ENCODE measurements at places on chromosomes 3 and 15.

GRCh38 chr3:137761563-137762503 lies 2.3 kb upstream of the SOX14 start:
- DNase-seq, result no peak

GRCh38 chr15:81301815-81302399 lies 22.0 kb downstream of the STARD5 start:
- DNase-seq, result no peak

- DNase-seq, result no peak
These were observed 12.3 kb upstream of the SPATA12 start for GRCh38 chr3:57048052-57048671.

- no peak for DNase-seq
These were observed 6.8 kb downstream of the CDAN1 start for GRCh38 chr15:42730135-42730534.

DNA sequence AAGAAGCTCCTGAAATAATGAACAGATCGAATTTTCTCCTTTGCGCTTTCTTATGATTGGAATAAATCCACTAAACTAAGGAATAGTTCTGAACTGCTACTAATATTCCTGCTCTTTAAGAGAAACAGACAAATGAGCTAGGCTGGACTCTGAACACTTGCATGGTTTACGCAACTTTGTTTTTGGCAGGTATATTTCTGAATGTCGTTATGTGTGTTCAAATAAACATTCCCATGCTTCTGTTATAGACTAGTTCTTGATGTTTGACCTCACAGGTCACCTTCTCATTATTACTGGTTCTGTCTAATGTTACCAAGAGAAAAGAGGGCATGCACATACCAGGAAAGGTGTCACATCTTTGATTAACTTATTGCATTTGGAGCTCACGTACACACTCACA lies 418.2 kb downstream of the EPHB1 start:
- DNase-seq, result no peak

GRCh38 chr3:52792413-52792812 lies 2.2 kb upstream of the ITIH3 start:
- no peak for DNase-seq

DNA sequence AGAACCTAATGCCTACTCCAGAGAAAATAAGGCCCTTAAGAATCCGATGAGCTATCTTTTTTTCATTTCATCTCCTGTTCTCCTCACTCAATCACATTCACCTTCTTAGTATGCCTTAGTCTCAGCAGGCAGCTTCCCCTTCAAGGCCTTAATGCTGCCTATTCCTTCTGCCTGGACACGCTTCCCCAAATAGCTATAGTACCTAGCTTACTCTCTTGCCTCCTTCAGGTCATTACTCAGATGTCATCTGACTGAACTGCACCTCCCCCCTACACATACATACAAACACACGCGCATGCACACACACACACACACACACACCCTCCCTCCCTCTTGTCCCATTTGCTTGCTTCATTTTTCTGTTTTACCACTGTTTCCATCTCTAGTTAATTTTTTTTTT lies 191.5 kb upstream of the MLF1 start:
- DNase-seq, result no peak

DNA sequence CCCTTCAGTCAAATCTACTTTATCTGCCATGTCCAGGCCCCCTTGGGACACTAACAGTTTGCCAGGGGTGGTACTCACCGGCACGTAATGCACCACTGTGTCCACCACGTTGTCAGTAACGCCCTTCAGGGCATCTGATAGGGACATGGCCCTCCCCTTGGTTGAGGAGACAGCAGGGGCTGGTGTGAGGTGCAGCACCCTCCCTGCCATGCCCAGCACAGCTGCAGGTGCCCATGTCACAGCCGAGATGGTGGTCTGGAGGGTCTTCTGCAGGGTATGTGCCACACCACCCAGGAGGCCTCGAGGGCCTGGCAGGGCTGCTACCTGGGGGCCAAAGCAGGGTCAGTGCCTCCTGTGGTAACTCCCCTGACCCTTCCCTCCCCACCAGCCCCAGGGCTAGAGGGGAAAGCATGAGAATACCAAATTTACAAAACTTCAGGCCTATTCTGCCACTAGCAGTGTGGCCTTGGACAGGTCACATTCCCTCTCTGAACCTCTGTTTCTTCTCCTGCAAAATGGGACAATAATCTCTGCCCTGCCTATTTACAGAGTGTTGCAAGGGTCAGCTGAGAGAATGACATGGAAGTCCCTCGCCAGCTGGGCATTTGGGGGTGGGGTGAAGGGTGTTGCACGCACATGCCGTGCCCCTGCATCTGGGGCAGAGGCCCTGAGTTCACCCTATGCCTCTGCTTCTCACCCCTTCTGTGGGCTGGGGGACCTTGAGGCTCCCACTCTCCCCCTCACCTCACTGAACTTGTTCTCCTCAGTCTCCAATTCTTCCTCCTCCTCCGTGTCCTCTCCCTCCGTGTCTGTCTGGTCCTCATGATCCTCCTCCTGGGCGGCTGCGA lies 11.8 kb upstream of the KIF7 start:
- no peak for DNase-seq

GRCh38 chr3:53077476-53078220 lies 31.8 kb upstream of the SFMBT1 start:
- no peak for DNase-seq

- no peak for DNase-seq
These were observed 60.2 kb downstream of the TLNRD1 start for GRCh38 chr15:81060907-81061306.

- DNase-seq, result no peak
These were observed 33.6 kb downstream of the MOBP start for GRCh38 chr3:39501059-39501458.

- DNase-seq, result no peak
These were observed 11.9 kb upstream of the SEMA6D start for GRCh38 chr15:47705281-47705997.

GRCh38 chr3:61236556-61236955 lies 14.7 kb downstream of the FHIT start:
- DNase-seq, result no peak

GRCh38 chr3:113825090-113825489 lies 13.5 kb upstream of the GRAMD1C start:
- no peak for DNase-seq

DNA sequence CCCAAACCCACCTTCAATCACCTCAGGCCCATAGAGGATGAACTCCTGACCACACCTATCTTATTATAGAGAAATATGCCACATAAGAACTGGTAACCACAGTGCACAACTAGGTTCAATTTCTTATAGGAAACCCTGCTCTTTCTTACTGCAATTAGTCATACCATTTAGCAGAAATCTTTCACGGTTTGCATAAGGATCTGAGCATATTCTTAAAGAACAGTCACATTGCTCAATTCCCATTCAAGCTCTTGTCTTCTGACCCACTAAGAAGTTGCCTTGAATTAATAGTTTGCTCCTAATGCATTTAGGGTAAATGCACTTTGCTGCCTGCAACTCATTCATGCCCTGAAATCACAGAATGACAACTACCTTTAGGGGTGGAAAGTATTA lies 9.2 kb downstream of the ERC2 start:
- no peak for DNase-seq
